Immature natural killer cell (primary cell): ENCODE measurements at places on chromosomes 7 and 10. TPM values are rescaled to one million over a fixed set of nuclear protein-coding genes. Genes with fewer than 3 reads are reported as not detected.

CELF2 gene
- polyA plus RNA-seq, result 174 TPM

DNA sequence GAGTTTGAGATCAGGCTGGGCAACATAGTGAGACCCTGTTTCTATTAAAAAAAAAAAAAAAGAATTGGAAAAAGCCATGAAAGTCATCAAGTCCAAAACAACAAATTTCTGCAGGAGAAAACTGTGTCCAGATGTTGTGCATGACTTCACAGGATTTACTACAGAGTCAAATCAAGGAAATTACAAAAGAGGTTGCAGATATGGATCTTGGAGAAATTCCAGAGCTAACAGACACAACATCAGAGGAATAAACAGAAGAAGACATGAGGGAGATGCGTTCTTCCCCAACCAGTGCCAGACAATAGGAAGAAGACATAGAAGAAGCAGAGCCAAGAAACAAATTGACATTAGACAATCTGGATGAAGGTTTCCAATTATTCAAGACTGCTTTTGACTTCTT is 24.3 kb upstream of the KCNIP2 start:
- H3K27ac ChIP-seq, result no peak overlapping the region
- no peaks in the 10 kb centered on the region for H3K36me3 ChIP-seq
- H3K27me3 ChIP-seq, result peaks cover 1% of the 10 kb centered on the region
- DNase-seq, result no peak
- H3K4me3 ChIP-seq, result no peak overlapping the region

- DNase-seq, result no peak
- no peaks in the 10 kb centered on the region for H3K27me3 ChIP-seq
- no peaks in the 10 kb centered on the region for H3K36me3 ChIP-seq
- no peak overlapping the region for H3K27ac ChIP-seq
Observed at GRCh38 chr7:96349572-96349971, 27.7 kb upstream of the SLC25A13 start.

GRCh38 chr7:54394834-54395233 is 147.3 kb upstream of the VSTM2A start:
- no peaks in the 10 kb centered on the region for H3K4me1 ChIP-seq
- no peaks in the 10 kb centered on the region for H3K27me3 ChIP-seq
- H3K36me3 ChIP-seq, result no peaks in the 10 kb centered on the region
- H3K27ac ChIP-seq, result no peak overlapping the region

GARIN1A gene
- polyA plus RNA-seq, result not detected

DNA sequence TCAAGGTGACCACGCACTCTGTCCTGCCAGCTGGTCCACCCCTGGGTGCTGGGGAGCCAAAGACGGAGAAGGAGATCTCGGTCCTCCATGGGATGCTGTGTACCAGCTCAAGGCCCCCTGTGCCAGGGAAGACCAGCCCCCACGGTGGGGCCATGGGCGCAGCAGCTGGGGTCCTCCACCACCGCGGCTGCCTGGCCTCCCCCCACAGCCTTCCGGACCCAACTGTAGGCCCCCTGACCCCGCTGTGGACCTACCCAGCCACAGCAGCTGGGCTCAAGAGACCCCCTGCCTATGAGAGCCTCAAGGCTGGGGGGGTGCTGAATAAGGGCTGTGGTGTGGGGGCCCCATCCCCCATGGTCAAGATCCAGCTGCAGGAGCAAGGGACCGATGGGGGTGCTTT is 5.4 kb downstream of the NYAP1 start:
- no peak overlapping the region for H3K4me3 ChIP-seq
- no peak overlapping the region for H3K27ac ChIP-seq
- H3K27me3 ChIP-seq, result peaks cover 3% of the 10 kb centered on the region
- peaks cover 6% of the 10 kb centered on the region for H3K4me1 ChIP-seq

EPHB6 gene
- polyA plus RNA-seq, result 3.8 TPM

GRCh38 chr10:22309180-22310000 is 6.8 kb upstream of the COMMD3 start:
- no peak overlapping the region for H3K4me3 ChIP-seq
- H3K27ac ChIP-seq, result no peak overlapping the region
- no peaks in the 10 kb centered on the region for H3K36me3 ChIP-seq
- H3K27me3 ChIP-seq, result peaks cover 6% of the 10 kb centered on the region
- H3K4me1 ChIP-seq, result no peaks in the 10 kb centered on the region

DNA sequence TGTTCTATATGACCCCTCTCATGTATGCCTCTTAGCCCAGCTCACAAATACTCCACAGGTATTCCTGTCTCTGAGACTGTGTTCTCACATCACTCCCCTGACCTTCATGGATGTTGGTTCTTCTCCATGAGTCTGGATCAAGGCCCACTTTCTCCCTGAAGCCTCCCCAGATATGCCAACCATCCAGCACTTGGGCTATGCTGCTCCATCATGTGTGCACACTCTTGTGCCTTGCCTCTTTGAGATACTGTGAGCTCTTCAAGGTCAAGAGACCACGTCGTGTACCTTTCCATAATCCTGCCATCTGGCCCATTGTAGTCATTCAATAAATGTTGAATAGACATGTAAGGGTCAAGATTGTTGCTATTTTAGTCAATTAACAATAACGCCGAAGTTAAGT is 30.1 kb upstream of the TM9SF3 start:
- DNase-seq, result no peak
- H3K4me3 ChIP-seq, result no peak overlapping the region
- H3K27ac ChIP-seq, result no peak overlapping the region
- H3K4me1 ChIP-seq, result peaks cover 5% of the 10 kb centered on the region
- peaks cover 2% of the 10 kb centered on the region for H3K27me3 ChIP-seq

TFR2 gene
- 0.85 TPM for polyA plus RNA-seq

SEMA4G gene
- polyA plus RNA-seq, result not detected
